Activated CD4-positive, alpha-beta T cell treated with anti-CD3 and anti-CD28 coated beads, Interleukin-2, amount 10 ng/mL, durations not matched to agents 24 days and 14 days (primary cell): ENCODE measurements at places on chromosomes 7 and 10. TPM values are rescaled to one million over a fixed set of nuclear protein-coding genes. Genes with fewer than 3 reads are reported as not detected.

The CUZD1 gene
- total RNA-seq = 3.1 and 3.7 TPM in 2 replicates

The LRRC18 gene
- not detected in 2 replicates for total RNA-seq

The RPA3 gene
- total RNA-seq = 93.0 and 113 TPM in 2 replicates

GRCh38 chr7:91353848-91354247, 89.6 kb downstream of the FZD1 start:
- DNase-seq = no peak

GRCh38 chr7:69610374-69611084, 12.3 kb downstream of the AUTS2 start:
- no peak for DNase-seq

GRCh38 chr7:2185715-2186114, 47.0 kb downstream of the MAD1L1 start:
- no peak for DNase-seq

GRCh38 chr7:157685430-157686284, 348.9 kb downstream of the DNAJB6 start:
- DNase-seq = no peak

DNA sequence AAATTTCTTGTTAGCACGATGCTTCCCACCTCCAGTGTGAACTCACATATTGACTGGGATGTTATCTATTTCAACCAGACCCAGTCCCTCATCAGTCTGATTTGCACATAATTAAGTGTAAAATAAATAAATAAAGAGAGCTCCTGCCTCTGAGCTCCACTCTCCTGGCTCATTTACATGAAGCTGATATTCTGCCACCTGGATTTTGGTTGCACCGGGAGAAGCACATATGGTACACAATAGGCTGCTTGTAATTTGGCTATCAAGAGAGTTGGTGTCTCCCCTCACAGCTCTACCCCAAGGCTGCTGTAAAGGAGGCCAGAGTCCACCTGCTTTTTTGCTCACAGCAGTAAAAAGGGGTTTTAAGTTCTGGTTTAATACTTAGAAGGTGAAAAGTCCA, 610.5 kb downstream of the KCNMA1 start:
- DNase-seq = no peak

DNA sequence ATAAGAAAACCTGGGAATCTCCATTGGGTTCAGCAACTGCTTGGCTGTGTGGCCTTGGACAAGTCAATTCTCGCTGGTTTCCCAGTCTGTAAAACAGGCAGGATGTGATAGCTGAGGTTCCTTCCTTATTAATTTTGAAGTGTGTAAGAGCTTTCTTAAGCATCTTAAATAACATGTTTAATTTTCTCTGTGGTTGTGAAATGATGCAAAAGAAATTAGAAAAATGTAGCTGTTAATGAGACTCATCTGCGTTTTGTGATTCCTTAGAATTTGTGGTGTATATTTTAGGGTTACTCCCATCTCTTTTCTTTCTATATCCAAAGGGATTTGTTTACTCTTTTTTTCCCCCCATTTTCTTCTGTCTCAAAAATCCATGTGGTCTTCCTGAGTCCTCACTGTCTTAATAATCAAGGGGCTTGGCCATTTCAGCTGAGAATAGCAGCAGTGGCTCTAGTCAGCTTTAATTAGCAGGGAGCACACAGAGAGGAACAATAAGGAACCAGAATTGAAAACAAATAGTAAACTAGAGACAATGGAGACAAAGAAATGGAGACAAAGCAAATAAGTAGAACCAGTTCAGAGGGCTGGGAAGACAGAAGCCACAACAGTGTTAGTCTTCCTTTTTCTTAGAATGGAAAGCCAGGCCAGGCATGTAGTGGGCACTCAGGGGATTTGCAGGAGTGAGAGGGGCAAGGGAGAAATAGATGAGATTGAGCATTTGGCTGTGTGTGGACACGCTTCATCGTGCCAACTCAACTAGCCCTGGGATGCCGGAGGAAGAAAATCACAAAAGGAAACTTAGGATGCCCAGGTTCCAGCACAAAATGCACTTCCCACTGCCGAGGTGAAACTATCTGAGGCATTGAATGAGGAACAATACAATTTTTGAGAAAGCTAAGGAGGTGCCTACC, 93.9 kb downstream of the CHN2 start:
- DNase-seq = no peak

DNA sequence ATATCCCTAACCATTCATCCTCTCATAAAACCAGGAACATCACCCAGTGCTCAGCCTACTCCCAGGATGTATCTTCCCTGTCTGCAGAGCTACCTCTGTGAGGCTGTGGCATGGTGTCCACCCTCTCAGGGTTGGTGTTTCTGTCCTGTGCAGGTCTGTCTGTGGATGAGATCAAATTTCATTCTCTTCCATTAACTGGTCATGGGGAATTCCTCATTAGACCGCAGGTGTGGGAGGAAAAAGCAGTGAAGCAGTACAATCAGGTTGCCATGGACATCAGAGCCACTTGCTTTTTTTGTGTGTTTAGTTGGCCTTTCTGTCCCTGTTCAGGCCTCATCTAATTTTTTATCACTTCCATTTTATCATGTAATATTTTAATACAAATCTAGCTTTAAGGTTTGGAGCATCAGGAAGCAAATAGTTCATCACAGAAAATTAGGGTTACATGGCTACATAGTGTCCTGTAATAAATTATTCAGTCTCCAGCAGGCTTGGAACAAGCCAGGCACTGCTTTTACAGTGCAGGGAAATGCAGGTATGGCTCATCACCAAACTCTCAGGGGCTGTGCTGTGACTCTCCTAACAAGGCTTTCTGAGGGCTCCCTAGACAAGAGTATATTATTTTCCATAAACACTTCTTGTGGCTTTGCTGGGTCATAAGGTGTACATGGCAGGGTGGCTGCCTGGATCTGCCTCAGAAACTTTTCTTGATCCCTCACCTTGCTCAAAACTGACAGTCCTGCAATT, 594.9 kb upstream of the IGFBP3 start:
- no peak for DNase-seq

DNA sequence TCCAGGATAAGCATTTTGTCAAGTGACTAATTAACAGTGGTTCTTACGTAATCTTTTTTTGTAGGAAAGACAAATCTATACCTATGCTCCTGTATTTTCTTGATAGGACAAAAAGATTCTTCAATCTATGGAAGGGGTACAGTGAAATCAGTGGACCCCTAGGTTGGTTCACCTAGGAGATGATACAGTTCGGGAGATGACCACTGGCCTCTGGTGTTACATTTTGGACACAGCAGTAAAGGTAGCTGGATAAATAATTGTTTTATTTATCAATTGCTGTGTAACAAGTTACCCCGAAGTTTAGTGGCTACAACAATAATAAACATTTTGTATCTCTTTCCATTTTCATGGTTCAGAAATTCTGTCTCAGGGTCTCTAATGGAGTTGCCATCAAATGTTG, 288.2 kb upstream of the MAGI2 start:
- DNase-seq = no peak

- DNase-seq = no peak
These were observed 112.6 kb downstream of the EEPD1 start for GRCh38 chr7:36265680-36266079.

GRCh38 chr7:5630670-5631069, 150.8 kb downstream of the RNF216 start:
- peak; percentile 72 for DNase-seq

- no peak for DNase-seq
These were observed 1.5 kb downstream of the ABCB4 start for GRCh38 chr7:87473986-87474385.

DNA sequence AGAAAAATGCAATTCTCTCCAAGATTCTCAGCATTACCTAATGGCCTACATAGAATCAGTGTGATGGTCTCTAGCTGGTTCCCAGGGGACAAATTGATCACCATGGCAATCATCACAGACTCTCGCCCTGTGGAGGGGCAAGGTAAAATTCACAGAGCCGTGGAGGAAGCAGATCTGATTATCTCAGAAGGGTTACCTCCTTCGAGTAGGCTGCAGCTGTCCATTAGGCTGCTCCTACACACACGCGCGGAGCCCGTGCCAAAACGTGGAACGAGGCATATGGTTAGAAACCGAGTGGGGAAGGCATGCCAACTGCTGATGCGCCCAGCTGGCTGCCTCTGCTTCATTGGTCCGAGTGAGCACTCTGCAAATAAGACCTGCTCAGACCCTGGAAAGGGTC, 52.8 kb upstream of the PTER start:
- DNase-seq = no peak
